NCI-H1105 treated with DMSO at 0.1 percent for 48 hours (cell line): ENCODE measurements at places on chromosomes 3 and 15.
A peak's percentile ranks its signal among the peaks of the same experiment; 100 is the strongest.

DNA sequence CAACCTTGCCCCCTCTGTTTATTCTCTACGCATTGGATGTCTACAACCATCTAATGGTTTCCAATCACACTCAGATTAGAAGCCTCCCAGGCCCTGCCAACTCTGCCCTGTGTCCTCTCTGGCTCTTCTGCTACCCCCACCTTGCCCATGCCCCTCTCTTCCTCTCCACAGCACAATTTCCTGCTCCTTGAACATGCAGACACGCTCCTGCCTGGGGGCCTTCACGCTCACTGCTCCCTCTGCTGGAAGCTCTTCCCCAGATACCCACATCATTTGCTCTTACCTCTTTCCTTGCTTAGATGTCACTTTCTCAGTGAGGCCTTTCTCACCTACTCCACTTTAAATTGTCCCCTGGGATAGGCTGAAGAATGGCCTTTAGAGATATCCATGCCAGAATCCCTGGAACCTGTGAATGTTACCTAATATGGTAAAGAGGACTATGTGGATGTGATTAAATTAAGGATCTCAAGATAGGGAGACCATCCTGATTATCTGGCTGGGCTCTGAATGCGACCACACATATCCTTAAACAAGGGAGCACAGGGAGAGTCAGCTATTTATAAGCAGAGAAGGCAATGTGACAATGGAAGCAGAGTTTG, 9.9 kb downstream of the KY start:
- DNase-seq: peak; percentile 24

DNA sequence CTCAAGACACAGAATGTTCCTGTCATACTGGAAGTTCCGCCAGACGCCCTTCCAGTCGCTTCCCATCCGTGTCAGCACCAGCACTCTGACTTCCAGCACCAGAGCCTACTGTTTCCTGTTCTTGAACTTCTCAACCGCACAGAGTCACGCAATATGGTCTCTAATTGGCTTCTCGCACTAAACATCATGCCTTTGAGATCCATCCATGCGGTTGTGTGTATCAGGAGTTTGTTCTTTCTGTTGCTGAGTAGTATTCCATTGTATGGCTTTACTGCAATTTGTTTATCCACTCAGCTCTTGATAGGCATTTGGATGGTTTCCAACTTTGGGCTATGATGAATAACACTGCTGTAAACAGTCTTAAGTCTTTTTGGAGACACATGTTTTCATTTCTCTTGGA, 112.1 kb downstream of the LRRK1 start:
- peak; percentile 43 for DNase-seq

GRCh38 chr3:69324362-69325025, 61.4 kb downstream of the FRMD4B start:
- DNase-seq: peak; percentile 7

DNA sequence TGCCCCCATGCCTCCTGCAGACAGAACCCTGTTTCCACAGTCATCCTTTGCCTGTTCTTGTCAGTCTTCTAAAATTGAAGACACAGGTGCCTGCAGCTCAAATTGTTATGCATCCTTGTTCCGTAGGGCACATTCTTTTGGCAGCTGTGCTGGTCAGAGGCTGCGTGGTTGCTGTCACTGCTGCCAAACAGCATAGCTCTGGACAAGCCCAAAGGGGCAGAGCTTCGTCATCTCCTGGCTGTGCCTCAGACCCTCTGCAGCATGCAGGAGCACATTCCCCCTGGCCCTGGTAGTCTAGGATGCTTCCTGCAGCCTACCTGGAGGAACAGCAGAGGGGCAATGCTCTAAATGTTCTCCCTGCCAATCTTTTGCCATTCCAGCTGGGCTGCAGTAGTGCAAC, 2.1 kb upstream of the FBXL22 start:
- no peak for DNase-seq

GRCh38 chr3:175902226-175902625, 1043.1 kb downstream of the NAALADL2 start:
- no peak for DNase-seq

DNA sequence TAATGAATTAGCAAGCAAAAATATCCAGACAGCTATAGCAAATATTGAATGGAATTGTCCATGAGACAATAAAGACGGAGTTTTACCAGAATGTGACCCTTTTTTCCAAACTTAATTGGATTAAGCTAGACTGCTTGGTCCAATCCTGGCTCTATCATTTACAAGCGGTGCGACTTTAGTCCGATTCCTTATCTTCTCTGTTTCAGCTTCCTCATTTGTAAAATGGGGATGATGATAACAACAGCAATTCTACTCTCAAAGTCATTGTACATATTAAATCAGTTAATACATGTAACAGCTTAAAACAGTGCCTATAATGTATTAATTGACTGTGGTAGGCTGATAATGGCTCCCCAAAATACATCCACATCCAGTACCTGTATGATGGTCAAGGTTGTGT, 62.1 kb upstream of the CRBN start:
- no peak for DNase-seq

DNA sequence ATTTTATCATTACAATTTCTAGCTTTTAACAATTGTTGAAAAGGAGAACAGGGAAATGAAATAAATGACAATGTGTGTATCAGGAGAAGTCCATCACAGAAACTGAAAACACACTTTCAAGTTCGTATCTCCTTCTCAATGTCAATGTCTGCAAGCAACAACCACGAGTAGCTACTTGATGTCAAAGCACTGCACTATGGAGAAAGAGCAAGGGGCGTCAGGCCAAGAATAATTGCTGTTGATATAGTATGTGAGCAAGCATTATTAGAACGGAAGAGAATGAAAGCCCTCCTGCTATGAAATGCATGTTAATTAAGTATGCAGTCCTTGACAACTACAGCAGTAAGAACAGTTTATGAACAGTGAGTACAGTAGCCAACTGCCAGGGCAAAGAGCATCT, 1250.1 kb downstream of the ZPLD1 start:
- peak; percentile 82 for DNase-seq

- peak; percentile 29 for DNase-seq
Measured at GRCh38 chr3:145807990-145808389, 353.0 kb downstream of the PLOD2 start.

DNA sequence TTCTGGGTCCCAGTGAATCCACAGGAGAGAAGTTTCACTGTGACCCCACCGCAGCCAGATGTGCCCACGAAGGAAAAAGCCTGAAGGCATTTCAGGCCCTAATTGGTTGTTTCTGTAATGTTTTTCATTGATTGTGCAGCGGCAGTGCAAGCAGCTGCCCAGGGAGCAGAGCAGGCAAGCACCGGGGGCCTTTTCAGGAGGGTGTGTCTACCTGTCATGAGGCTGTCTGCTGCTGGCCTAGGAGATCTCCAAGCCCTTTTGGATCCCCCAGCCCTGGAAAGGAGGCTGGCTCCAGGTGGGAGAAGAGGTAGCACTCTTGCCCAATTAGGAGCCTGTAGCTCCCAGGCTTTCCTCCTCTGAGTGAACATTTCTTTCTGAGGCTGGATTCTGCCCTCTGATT, 108.8 kb downstream of the EPHB1 start:
- DNase-seq: no peak

DNA sequence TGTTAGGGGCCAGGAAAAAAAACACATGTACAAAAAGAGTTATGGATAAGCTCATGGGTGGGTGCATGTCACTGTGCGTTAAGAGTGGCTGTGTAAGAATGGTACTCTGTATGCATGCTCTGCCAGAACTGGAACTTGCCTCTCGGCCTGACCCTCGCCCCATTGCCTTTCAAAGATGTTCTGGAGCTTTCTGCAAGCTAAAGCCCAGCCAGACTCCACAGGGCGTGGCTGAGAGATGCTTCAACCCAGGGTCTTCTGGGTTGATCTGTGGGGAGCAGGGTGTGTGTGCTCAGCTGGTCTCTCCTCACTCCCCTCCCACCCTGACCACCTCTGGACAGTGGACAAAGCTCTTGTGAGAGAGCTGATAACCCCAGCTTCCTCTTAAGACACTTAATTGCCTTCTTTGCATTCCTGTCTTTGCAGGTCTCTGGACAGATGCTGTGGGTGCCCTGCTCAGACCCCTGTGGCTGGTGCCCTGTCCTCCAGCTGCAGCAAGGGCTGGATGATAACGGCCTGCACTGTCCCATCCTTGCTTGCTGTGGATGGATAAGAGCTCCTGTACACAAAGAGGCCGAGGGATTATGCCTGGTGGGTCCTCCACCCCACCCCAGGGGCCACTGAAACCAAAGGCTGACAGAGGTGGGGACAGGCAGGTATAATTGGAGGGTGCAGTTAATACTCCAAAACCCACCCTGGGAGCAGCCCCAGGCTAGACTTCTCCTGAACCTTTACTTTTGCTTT, 28.7 kb downstream of the ALDH1L1 start:
- no peak for DNase-seq

GRCh38 chr3:165389653-165390052, 193.5 kb upstream of the SLITRK3 start:
- no peak for DNase-seq

DNA sequence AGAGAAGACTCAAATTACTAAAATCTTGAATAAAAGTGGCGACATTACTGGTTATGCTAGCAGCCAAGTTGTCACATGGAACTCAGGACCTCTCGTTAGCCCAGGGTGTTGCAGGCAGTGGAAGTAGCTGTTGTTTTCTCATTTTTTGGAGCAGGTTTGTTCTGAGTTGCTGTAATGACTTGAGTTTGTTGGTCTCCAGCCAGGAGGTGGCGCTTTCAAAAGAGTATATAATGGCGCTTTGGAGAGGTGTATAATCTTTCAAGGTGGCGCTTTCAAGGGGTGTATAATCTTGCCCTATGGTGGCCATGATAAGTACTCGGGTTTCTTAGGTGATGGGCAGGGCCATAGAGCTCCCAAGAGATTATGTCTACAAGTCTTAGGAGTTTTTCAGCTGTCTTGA, 632.7 kb downstream of the NTRK3 start:
- no peak for DNase-seq

DNA sequence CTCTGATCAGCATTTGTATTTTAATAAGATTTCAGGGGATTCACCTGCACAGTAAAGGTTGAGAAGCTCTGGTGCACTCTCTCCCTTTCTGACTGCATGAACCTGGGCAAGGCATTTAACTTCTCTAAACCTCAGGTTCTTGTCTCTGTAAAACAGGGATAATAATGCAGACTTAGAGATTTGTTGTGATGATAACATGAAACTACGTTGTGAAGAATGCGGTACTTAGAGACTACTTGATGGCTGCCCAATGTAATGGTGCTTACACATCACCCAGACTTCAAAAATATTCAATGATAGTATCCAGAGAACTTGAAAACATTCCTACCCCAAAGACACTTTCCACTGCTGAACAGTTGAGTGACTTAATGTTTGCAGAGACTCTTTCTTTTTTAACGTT, 19.8 kb upstream of the TNFSF10 start:
- DNase-seq: no peak

- DNase-seq: no peak
Measured at GRCh38 chr3:97200387-97200786, 386.0 kb downstream of the EPHA6 start.

GRCh38 chr15:74540161-74540760, 759 bp upstream of the ARID3B start:
- no peak for DNase-seq

GRCh38 chr3:187679638-187680396, 9.6 kb upstream of the SST start:
- peak; percentile 85 for DNase-seq

DNA sequence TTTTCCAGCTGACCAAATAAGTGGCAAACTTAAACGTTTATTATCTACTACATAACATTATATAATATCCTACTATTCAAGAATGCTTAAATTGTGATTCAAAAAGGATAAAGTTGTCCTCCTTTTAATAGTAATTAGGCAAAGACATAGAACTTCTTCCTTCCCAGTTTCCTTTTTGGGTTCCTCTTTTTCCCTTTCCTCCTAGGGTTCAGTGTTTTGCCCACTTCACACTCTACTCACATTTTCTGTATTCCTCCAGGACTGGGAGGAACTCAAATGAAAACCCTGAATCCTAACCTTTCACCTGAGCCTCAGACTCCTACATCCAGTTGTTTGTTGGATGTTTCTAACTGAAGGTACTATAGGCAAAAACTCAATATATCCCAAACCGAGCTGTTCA, 132.5 kb downstream of the PEAK1 start:
- no peak for DNase-seq

DNA sequence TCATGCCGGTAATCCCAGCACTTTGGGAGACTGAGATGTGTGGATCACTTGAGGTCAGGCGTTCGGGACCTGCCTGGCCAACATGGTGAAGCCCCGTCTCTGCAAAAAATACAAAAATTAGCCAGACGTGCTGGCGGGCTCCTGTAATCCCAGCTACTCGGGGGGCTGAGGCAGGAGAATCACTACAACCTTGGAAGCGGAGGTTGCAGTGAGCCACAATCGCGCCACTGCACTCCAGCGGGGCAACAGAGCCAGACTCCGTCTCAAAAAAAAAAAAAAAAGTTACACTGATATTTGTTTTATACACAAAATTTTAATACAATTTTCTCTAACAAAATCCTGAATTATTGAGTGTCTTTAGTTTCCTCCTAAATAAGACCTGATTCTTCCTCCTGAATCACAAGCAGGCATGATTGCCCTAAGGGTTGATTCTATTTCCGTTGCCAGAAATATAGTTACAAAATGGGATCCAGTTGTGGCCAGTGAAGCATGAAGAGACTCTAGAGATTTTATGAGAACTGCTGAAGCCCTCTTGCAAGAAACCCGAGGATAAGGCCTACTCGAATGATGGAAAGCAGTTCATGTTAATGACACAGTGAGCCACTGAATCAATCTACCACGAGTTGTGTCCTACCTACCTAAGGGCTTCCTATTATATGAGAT, 9.6 kb upstream of the SMARCC1 start:
- no peak for DNase-seq
